ENCODE measurements at places on chromosomes 2 and 18.
A peak's percentile ranks its signal among the peaks of the same experiment; 100 is the strongest.

GRCh38 chr2:214410918-214411554 lies at the start of gene VWC2L:
VWC2L (plus strand) TSS chr2:214411054; CDS start chr2:214414194, 3,140 bp downstream.
- peak; percentile 45 for DNase-seq

- DNase-seq, result no peak
These were observed 19.9 kb downstream of the WDSUB1 start for GRCh38 chr2:159266554-159266953.

DNA sequence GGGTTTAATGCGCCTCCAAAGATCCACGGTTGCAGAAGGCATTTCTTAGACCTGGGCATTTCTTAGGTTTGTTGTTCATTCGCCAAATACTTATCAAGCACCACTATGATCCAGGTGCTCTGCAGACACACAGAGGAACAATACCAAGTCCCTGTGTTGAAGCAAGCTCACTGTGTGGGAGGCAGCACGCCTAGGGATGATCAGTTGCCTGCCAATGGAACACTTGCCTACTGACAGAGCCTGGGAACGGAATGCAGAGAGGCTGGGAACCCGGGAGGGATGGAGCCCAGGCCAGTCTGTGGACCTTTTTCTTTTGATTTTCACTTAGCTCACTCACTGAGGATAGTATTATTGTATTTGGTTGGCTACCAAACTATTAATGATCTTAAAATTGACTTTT lies 1.9 kb upstream of the GRP start:
- DNase-seq, result no peak

DNA sequence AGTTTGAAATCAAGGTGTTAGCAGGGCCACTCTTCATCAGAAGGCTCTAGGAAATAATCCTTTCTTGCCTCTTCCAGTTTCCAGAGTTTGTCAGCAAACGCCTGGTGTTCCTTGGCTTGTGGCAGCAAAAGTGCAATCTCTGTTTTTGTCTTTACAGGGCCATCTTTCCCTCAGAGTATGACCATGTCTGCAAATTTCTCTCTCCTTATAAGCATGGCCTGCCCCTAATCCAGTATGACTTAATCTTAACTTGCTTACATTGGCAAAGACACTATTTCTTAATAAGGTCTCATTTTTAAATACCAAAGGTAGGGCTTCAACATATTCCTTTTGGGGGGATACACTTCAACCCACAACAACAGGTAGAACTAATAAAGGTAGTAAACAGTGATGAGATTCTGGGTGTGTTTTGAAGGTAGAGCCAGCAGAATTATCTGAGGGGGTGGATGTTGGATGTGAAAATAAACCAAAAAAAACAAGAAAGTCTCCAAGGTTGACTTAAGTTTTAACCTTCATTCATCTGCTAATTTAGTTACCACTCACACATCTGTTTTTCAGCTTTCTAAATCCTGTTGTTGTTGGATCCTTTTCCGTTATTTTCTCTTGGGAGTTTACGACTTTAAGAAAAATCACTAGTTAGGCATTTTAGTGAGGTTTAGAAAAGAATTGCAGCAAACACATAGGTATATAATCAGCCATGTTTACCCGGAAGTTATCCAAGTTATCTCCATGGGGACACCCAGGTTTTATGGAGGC lies 234.4 kb upstream of the FIGN start:
- DNase-seq, result no peak

- peak; percentile 91 for DNase-seq
These were observed 69.0 kb downstream of the RBM43 start for GRCh38 chr2:151192681-151193080.

DNA sequence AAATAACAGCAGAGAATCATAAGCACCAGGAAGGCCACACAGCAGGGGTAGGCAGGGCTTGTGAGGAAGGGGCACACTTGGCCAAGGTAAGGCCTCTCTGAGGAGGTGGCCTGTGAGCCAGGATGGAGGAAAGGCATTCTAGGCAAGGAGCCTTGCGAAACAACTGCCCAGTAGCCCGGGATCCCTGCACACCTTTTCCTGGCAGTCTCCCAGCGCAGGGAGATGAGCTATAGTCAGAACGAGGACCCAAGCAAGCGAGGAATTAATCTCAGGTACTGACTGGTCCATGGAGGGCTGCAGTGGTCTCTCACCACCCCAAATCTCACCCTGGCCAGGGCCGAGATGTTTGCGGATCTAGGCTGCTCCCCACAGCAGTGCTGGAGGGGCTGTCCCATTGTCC lies 64.9 kb upstream of the STPG4 start:
- no peak for DNase-seq

DNA sequence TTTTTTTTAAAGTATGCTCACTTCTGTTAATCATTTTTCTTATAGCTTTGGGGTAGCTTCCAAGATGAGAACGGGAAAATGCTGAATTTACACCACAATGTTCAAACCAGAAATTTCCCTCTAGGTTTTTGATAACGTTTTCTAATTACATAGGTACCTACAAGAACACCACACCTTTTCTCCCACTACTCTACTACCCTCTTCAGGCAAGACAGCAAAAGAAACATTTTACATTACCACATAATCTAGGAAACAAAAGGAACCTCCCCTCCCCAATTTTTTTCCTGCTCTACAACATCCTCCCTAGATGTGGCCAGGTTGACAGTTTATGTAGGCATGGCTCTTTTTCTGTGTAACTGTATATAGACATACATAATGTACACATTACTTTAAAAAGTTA lies 32.4 kb downstream of the NDUFAF7 start:
- DNase-seq, result no peak

GRCh38 chr18:77522051-77522675 lies 272.5 kb downstream of the GALR1 start:
- DNase-seq, result peak; percentile 46

- DNase-seq, result no peak
These were observed 15.5 kb downstream of the HDLBP start for GRCh38 chr2:241300000-241300399.

DNA sequence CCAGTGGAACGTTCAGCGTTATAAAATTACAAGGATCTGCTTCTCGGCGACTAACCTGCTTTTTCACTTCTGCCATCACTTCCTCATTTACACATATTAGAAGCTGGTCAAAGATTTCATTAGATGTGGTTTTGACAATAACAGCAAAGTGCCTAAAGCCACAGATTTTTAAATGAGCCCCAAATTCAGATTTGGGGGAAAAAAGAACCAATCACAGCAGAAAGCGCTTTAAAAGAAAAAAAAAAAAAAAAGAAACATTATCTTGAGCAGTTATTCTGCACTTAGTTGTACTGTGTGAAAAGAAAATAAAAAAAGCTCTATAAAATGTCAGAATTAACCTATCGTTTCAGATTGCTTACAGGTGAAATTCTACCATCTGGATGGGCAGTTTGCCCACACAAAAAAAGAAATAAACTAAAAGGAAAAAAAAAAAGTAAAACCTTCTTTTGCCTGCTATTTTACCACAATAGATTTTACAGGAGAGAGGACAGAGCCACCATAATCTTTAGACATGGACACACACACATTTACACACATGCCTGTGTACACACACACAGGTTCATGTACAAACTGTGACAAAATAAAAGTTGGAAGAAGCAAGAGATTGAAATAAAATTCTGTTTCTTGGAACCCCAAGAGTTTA lies 167.2 kb downstream of the TCF4 start:
- no peak for DNase-seq

DNA sequence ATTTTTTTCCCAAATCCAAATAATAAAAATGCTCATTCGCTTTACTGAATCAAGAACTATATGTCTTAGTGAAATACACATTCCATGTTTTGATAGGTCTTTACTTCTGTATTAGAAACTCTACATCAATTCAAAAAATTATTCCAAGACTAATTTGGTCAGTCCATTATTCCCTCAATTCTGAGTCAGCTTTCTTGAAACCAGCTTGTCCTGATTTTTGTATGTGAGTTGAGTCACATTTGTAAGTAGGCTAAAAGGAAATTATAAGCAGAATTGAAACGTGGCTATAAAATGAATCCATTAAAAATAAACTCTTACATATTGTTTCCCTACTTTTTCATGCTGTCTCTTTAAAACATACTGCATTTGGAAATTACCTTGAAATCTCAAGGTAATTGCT lies 113.0 kb downstream of the DNER start:
- DNase-seq, result no peak

DNA sequence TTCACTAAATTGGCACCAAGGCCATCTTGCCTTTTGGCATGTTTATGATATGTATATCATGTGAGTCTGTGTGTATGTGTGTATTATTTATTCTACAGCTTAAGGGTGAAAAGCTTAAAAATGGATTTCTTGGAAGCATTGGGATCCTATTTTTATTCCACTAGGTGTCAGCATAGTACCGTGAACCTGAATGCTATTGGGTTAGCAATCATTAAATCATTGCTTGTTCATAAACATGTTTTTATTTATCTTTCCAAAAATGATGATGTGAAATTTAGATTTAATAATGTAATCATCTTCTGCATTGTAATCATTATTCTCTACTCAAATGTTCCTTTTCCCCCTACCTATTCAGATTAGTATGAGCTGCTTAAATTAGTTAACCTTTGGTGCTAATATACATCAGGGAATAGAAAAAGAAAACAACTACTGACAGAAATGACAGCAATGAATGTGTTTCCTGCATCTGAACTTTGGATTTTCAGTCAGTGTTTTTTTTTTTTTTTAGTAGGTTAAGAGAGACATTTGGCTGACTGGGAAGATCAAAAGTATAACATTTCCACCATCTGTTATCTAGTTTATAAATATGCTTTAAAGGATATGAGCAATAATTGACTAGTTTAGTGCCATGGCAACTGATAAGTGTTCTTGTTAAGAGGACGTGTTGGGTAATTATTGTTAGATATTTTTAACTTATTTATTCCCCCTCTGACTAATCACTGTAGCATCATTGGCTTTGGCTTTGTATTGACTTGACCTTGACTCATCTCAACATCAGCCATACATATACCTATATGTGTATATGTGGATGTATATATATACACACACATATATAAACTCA lies 14.1 kb upstream of the ZSWIM2 start:
- peak; percentile 22 for DNase-seq

GRCh38 chr2:19714926-19715325 lies 186.9 kb downstream of the TTC32 start:
- DNase-seq, result no peak

DNA sequence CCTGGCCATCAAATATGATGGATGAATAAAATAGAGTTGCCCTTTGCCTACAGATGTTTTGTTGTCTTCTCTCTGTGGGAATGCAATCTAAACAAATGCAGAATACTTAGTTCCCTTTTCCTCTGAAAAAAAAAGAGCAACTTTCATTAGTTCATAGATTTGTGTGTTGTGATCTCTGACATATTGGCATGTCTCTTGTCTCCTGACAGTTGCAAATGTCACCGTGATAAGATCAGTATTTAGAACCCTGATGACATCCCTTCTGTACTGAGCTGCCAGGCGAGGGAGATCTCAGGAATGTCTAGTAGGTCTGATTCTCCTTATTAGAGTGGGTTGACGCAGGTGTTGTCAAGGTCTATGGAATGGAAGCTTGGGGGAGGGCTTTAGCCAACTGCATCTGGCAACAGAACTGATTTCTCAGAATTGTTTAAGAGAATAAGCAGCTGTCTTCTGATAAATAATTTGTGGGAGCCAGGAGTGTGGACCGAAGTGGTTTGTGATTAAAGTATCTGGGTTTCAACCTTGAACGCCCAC lies 130.4 kb downstream of the GALR1 start:
- no peak for DNase-seq

DNA sequence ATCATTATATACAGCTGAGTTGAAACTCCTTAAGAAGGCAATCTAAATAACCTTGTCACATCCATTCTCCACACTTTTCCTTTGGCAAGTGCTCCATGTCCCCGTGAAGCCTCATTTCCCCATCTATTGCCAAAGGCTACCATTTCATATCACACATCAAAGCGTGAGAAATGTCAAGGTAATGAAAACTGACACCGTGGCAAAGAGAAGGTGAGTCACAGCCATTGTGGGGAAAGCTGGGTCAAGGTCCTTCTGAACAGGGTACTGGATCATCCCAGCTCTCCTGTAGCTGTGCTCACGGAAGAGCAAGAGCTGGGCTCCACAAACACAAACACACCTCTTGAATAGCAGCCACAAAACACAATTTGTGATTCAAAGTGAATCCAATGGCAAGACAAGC lies 58.2 kb upstream of the REG3G start:
- no peak for DNase-seq

- DNase-seq, result peak; percentile 33
These were observed 46.4 kb upstream of the SELENOI start for GRCh38 chr2:26299471-26300101.

GRCh38 chr18:58402247-58402646 lies 226.6 kb downstream of the ALPK2 start:
- DNase-seq, result peak; percentile 71

DNA sequence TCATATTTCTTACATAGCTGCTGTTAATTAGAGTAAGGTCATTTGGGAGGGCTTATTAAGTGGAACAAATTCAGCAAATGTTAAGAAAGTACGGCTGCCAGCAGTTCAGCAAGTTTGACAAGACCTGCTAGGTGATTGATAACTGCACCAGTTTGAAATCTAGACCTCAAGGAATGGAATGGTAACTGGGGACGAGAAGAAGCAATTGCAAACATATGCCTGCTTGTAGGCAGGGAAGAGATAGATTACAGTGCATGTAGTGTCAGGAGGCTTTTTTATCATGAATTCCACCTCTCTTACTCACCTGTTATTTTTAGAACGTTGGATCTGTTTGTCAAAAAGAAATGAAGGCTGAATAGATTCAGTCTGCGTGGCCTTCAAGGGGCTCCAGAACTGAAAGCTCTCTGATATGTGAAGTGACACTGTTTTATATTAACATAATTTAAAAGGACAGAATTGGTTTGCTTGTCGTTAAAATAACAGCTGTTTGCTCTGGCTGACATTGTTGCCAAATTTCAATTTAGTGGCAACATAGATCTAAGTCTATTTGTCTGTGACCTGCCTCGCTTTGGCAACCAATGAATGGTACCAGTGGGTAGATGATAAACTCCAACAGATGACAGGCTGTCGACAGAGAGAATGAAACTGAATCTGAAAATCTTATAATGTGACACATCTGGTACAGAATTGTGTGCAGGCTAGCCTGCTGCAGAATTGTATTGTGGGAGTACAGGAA lies 199.3 kb downstream of the ZNF407 start:
- peak; percentile 58 for DNase-seq

Data from COLO829 (cell line).